ENCODE measurements at places on chromosomes 5 and 9. TPM values are rescaled to one million over a fixed set of nuclear protein-coding genes. Genes with fewer than 3 reads are reported as not detected.

The FAM163B gene
- not detected for total RNA-seq

The OSMR gene
- 24.9 TPM for total RNA-seq

DNA sequence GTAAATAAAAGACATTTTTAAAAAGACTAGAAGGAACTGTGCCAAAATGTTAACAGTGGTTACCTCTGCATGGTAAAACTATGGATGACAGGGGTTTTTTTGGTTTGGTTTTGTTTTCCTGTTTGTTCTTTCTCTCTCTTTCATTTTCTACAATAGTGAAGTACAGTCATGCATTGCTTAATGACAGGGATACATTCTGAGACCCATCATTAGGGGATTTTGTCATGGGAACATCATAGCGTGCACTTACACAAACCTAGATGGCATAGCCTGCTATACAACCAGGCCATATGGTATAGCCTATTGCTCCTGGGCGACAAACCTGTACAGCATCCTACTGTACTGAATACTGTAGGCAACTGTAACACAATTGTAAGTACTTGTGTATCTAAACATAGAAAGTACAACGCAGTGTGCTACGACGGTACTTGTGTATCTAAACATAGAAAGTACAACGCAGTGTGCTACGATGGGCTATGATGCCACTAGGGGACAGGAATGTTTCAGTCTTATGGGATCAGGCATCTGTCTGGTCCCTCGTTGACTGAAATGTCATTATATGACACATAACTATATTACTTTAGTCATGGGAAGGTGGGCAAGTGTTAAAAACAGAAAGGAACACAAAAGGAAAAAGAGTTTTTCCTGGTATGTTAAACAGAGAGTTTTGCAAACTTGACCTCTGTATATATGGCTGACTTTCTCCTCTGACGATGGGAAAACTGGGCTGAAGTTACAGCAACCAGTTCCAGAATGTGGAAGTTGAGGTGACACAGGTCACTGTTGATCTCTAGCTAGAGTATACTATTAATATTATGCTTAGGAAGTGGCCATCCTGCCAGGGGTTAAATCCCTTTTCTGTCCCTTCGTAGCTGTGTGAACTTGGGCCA, 7.4 kb upstream of the ADAM19 start:
- DNase-seq, result no peak

DNA sequence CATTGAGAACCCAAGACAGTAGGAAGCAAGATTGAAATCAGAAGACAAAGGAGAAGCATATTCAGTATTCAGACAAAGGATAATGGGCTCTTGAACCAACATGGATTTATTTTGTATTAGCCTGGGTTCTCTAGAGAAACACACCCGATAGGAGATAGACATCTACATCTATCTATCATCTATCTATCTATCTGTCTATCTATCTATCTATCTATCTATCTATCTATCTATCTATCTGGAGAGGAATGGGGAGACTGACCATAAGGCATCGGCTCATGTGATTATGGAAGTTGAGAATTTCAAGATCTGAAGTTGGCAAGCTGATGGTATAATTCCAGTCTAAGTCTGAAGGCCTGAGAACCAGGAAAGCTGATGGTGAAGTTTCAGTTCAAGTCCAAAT, 13.4 kb downstream of the COX7C start:
- DNase-seq, result no peak

The WDR31 gene
- 4.9 TPM for total RNA-seq

GRCh38 chr5:434443-435146, 8.4 kb upstream of the EXOC3 start:
- DNase-seq, result peak; percentile 11

GRCh38 chr5:16673241-16674201, 56.7 kb upstream of the RETREG1 start:
- no peak for DNase-seq

The MXD3 gene
- 3.4 TPM for total RNA-seq

DNA sequence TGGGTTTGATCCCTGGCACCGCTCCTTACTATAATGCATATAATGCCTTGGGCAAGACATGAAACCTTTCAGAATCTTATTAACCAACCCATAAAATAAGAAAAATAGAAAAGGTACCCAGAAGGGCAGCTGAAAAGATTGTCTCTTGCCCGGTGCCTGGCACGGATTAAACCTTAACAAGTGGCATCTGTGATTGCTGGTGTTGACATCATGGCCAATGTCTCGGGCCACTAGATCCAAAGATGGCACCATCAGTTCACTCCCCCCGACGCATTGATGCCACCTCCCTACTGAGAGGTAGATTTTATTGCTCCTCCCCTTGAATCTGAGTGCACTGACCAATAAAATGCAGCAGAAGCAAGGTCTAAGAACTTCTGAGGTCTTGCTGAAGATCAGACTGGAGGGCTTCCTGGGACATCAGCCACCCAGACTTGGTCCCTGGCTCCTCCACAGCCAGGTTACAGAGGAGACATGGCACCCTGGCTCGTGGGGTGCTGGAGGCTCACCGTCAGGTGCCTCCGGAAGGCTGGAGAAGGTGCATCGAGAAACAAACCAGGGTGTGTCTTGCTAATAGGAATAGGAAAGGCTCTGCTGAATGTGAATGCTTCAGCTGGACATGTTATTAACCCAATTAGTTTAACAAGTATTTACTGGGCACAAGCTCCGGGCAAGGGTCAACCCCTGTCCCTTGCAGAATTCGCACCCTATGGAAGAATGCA, 80.0 kb upstream of the COL5A1 start:
- no peak for DNase-seq

GRCh38 chr5:56464935-56465768, 232.0 kb upstream of the ANKRD55 start:
- DNase-seq, result no peak

DNA sequence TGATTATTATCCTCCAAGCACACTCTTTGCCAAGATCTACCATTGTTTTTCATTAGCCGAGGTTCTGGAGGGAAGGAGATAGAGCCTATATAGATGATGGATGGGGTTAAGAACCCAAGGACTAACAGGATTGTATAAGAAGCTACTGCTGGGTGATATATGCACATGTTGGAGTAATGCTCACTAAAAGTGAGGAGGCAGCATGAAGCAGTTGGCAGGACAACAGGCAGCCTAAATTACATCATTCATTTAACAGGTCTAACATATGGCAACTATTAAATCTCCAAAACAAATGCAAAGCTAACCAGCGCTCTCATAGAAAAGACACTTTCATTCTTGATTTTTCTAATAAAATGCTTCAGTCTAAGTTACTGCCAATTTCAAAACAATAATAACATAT, 293.2 kb downstream of the EPB41L4A start:
- DNase-seq, result no peak

DNA sequence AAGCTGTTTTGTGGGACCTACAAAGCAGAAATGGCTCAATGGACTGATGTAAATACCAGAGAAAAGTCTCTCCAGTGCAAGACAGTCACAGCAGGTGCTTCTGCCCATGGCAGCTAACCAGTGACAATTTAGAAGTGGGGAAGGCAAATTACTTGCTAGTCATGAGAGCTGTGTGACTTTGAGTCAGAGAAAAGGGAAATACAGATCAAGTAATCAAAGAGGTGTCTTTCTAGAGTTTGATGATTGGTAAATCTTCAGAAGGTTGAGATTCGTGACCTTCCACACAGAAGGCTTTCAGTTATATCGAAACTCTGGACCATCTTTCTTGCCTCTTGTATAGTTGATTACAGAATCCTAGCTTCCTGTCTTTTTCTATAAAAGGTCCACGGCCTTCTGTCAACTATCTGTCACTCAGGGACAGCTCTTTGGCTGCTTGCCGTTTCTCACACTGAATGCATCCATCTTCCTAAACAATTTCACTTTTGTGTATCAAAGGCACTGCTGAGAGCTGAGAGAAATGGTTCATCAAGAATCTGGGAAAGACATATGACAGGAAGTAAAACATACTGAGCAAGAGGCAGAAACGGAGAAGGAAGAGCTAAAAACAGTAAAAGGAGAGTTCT, 993.9 kb upstream of the ACO1 start:
- DNase-seq, result no peak

- peak; percentile 48 for DNase-seq
These were observed 66.7 kb downstream of the ZNF462 start for GRCh38 chr9:106929471-106930177.
